Type B pancreatic cell (in vitro differentiated cells): ENCODE measurements at places on chromosomes 2 and 18. TPM values are rescaled to one million over a fixed set of nuclear protein-coding genes. Genes with fewer than 3 reads are reported as not detected.

The AKAIN1 gene
- 0.95 and 1.1 TPM in 2 replicates for total RNA-seq

The SERPINB13 gene
- total RNA-seq = 3.7 and 5.9 TPM in 2 replicates

DNA sequence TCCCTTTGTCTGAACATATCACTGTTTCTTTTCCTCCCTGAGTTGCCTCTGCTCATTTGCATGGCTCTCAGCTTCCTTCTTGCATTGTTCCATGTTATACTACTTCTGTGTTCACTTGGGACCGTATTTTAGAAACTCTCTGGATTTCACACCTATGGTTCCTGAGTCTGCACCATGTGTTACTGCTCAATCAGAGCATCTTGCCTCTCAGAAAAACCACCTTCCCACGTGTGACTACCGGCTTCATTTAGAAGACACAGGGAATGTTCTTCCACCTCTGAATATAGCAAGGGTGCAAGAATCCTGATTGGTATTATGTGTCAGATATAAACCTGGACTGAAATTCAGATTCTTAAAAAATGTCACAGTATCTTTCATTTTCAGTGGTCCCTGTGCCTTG lies 731.2 kb downstream of the TDRD15 start:
- no peak for DNase-seq

- no peak for DNase-seq
Observed at GRCh38 chr2:49271060-49271606, 116.8 kb upstream of the FSHR start.

DNA sequence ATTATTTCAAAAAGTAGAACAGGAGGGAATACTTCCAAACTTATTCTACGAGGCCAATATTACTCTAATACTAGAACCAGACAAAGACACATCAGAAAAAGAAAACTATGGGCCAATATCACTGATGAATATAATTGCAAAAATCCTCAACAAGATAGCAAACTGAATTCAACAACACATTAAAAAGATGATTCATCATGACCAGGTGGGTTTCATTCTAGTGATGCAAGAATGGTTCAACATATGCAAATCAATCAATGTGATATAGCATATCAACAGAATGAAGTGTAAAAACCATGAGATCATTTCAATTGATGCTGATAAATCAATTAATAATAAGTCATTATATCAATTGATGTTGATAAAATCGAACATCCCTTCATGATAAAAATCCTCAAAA lies 22.4 kb upstream of the EML6 start:
- no peak for DNase-seq

- no peak for DNase-seq
Observed at GRCh38 chr18:26103579-26103978, 13.2 kb upstream of the SS18 start.

GRCh38 chr2:68237404-68237803 lies 14.9 kb downstream of the PPP3R1 start:
- no peak for DNase-seq

- no peak for DNase-seq
Observed at GRCh38 chr2:23292024-23292423, 93.0 kb upstream of the KLHL29 start.

- DNase-seq = no peak
Observed at GRCh38 chr18:31667185-31667584, 17.2 kb downstream of the B4GALT6 start.

DNA sequence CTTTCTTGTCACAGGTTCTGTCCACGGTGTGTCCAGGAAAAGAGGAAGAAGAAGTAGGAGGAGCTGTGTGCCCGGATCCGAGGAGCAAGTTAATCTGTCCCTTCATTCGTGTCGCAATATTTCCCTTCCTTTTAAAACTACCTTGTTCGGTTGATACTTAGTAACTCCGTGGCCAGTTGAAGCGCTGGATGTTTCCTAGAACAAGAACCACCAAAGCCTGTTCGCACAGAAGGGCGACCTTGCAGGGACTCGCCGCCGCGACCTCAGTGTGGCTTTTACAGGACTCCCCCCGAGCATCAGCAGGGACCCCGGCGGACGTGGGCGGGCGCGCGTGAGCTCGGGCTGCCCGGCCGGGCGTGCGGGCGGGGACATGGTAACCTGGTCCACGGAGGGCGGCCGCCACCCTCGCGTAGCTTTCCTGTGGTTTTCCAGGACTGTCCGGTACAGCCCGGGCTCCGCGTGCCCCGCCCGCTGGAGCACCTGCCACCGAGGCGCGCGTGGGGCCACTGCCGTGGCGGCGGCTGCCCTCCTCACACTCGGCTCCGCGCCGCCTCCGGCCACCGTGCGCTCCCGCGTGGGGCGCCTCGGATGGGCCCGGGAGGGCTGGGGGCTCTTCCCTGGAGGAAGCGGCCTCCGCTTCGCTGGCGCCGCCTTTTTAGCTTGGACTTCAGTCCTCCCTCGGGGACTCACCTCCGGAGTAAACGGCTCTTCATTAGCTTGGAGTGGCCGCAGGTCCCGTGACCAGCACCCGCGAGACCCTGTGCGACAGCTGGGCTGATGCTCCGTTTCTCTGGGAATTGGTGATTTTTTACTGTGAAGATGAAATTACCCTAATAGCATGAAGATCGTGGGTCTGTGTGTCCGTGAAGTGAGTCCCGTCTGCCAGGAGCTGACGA lies 9.2 kb upstream of the D2HGDH start:
- DNase-seq = no peak

DNA sequence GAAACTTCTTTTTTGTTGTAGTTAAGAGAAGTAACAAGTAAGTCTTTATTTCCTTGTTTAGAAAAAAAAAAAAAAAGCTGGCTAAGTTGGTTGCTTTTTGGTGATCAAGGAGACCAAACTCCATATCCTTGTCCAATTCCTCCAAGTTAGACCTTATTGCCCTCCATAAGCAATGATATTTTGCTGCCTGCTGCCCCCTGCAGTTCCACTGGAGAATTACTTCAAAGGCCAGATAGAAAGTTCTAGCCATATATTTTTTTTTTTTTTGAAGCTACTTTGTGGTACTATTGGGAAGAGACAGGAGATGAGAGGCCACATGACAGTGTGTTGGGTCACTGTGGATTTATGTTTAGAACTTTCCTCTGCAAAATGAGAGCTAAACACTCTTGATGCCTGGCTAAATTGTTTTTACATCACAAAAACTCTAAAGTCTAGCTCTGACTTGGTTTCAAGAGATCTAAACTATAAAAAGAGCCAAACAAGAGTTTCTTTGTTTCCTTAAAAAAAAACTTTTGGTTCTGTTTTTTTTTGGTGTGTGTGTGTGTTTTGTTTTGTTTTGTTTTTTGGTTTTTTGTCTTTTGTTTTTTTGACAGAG lies 80.7 kb upstream of the RASGRP3 start:
- DNase-seq = no peak

DNA sequence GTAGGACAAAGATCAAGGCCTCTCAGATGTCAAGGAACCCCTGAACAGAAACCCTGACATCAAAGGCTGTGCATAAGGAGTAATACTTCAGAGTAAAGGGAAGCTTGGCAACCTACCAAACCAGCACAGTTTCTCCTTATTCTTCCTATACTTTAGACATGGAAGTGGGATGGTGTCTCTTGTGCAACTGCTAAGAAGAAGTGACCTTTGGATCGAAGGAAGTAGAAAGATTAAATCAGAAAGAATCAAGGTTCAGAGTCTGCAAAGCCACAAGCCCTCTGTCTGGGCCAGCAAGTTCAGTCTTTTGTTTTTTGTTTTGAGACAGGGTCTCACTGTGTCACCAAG lies 66.2 kb upstream of the SLC39A10 start:
- no peak for DNase-seq

DNA sequence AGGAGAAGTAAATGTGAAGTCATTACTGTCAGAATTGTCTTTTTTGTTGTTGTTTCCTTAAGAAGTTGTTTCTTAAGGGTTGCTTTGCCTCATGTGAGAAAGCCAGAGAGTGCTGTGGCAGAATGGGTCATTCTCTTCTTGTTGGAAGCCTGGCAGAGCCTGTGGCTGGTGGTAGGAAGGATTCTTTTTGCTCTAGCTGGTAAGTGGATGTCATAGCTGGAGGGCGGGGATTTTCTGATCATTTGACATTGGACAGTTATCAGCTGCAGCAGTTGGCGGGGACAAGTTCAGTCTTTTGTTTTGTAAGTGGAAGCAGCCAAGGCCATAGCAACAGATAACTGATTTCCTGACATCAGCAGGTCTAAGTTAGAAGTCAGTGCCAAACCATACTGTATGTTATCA lies 5.5 kb upstream of the RMDN2 start:
- DNase-seq = no peak
